ENCODE measurements at places on chromosomes 2 and 18.
A peak's percentile ranks its signal among the peaks of the same experiment; 100 is the strongest.

DNA sequence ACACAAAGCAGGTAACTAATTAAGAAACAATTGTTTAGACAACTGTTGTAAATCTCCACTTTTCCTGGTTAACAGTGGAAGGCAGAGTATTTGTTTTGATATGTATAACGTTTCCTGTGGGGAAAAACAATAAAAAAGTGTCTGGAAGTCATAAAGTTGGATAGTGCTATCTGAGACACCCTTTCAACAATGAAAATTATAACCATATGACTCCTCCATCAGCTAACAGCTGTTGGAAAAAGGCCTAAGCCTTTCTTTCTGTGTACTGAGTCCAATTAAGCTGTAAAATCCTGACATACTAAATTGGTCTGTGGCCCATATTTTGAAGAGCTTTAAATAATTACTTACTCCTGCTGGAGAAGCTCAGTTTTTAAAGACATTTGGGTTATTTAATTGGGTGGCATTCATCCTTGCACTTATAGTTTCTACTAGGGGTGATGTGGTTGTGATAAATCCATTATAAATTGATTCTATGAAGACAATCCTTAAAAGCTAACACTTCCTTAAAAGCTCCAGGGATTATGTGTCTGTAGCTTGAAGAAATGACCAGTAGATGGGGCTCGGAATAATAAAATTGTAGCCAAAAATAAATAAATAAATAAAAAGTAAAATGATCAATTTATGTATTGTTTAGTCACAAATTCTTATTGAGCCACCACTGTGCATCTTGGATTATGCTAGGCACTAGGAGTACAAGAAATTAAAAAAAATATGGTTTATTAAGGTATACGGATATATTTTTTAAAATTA lies 698.1 kb upstream of the NXPH2 start:
- peak; percentile 94 for DNase-seq

- no peak for DNase-seq
Measured at GRCh38 chr2:203341741-203342310, 13.6 kb downstream of the ABI2 start.

- no peak for DNase-seq
Measured at GRCh38 chr18:78796693-78797455, 182.7 kb upstream of the SALL3 start.

DNA sequence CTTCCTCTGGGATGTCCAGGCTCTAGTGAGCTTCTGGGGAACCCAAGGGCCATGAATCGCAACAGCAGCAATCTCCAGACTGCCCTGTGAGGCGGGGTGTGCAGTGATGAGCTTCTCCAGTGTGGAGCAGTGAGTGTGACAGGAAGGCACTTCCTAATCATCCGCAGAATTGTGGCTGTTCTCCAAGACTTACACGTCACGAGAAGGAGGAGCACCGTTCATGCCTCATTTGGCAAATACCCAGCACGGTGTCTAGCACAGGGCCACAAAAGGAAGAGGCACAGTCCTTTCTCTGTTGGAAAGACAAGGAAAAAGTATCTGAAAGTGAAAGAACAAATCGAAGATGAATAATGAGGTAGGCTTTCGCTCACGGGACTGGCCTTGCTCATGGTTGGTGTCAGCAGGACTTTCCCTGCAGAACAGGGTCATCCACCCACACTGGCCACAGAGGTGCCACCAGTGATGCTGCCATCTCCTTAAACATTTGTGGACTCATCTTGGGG lies 125.1 kb upstream of the HAAO start:
- DNase-seq = peak; percentile 76

GRCh38 chr18:68893354-68893753 lies 95.5 kb downstream of the CCDC102B start:
- no peak for DNase-seq

DNA sequence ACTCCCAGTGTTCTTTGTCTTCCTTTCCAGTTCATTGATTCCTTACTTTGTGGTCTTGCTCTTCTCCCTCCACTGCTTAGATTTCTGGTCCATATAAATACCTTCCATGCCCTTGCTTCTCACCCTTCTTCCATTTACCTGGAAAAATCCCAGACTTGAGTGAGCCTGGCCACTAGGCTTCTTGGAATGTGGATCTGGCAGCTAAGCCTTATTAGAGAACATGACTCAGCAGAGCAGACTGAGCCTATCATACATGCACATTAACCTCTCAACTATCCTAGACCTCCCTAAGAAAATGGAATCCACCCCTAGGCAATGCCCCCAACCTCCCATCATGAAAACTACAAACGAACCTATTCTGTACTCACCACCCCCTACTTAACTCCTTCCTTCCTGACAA lies 127.7 kb downstream of the RHBDD1 start:
- no peak for DNase-seq

DNA sequence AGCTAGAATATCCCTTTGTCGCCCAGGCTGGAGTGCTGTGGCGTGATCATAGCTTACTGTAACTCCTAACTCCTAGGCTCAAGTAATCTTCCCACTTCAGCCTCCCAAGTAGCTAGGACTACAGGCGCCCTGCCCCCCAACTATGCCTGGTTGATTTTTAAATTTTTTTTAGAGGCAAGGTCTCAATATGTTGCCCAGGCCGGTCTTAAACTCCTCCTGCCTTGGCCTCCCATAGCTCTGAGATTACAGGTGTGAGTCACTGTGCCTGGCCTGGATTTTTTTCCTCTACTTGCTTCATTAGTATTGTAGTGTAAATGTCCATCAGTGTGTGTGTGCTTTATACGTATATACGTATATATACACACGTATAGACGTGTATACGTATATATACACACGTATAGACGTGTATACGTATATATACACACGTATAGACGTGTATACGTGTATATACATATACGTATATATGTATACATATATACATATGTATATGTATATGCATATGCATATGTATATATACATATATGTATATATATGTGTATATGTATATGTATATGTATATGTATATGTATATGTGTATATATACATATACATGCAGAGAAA lies 124.4 kb downstream of the DIS3L2 start:
- DNase-seq = no peak

- DNase-seq = no peak
Measured at GRCh38 chr18:46832849-46833248, 76.0 kb upstream of the ST8SIA5 start.

GRCh38 chr2:196913691-196914090 lies 12.8 kb downstream of the PGAP1 start:
- DNase-seq = no peak

- DNase-seq = no peak
Measured at GRCh38 chr2:138032334-138032733, 68.1 kb downstream of the HNMT start.

DNA sequence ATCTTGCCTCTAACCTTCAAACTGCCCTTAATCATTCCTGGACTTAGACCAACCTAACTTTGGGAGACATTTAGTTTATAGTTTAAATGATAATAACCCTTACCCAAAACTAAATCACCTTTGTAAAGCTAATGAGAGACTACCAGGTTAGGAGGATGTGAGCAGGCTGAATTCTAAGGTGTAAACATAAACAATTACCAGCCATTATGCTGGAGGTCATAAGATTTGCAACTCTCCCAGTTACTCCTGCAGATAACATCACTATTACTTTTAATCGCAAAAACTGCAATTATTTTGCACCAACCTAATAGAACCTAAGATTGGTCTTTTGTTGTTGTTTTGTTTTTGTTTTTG lies 86.5 kb upstream of the MSH6 start:
- DNase-seq = no peak

GRCh38 chr2:165725421-165725820 lies 68.6 kb downstream of the GALNT3 start:
- DNase-seq = no peak

GRCh38 chr2:52269696-52270485 lies 1238.0 kb upstream of the NRXN1 start:
- DNase-seq = no peak

- peak; percentile 2 for DNase-seq
Measured at GRCh38 chr18:34623557-34623956, 86.5 kb upstream of the DTNA start.

GRCh38 chr2:107285621-107286299 lies 399.8 kb upstream of the ST6GAL2 start:
- DNase-seq = no peak

DNA sequence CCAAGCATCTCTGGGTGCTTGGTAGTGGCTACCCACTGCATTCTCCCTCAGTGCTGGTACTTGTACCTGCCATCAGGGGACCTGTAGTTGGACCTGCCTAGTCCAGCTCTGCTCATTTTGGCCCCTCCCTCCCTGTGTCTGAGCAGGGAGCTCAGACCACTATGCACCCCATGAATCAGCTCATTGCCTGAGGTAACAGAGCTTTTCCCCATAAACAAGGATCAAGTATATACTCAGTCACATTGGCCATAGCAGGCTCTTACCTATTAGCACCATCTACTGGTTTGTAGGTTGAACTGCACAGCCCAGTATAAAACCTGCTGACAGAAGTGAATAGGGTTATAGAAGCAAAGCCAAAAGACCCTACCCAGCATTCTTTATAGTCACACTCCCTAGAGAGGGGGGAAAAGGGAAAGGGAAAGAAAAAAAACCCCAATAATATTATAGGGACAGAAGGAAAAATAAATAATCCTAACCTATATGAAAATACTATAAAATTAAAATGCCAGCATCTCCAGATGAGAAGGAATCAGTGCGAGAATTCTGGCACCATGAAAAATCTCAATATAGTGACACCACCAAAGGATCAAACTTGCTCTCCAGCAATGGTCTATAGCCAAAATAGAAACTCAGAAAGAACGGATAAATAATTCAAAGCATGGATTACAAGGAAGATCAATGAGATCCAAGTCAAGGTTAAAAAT lies 6.9 kb upstream of the FLACC1 start:
- no peak for DNase-seq

DNA sequence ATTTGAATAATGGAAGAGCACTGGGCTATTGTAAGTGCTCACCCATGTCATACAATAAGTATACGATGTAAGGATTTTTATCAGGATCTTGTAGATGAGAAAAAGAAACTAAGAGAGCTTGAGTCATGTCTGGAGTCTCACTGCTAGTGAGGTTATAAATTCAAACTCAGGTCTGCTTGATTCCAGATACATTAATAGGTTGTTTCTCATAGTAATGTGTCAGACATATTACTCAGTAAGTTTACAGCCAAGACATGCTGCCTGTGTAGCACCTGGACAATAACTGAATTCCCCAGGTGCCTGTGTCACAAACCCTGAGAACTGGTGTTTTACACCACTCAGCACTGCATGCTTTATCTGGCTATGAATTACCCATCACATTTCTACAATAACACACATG lies 216.9 kb upstream of the LRP1B start:
- DNase-seq = no peak

DNA sequence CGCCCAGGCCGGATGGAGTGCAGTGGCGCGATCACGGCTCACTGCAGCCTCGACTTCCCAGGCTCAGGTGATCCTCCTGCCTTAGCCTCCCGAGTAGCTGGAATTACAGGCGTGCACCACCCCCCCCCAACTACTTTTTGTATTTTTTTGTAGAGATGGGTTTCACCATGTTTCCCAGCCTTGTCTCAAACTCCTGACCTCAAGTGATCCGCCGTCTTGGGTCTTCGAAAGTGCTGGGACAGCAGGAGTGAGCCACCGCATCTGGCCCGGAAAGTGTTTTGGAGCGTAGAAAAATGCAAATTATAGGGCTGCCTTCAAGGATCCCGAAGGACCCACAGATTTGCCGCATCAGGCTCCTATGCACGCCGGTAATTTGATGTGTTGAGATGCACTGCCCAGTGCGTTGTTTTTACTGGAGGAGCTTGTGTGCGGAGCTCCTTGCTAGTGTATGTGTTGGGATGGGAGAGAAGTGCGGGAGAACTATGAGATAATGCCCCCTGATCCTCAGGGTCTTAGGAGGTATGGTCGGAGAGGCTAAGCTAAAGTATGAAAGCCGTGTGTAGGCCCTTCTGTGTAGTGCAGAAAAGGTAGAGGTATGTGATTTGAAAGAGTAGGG lies 1.2 kb upstream of the CLASP1 start:
- DNase-seq = no peak

GRCh38 chr2:219126555-219126954 lies 34.1 kb downstream of the NHEJ1 start:
- DNase-seq = no peak

DNA sequence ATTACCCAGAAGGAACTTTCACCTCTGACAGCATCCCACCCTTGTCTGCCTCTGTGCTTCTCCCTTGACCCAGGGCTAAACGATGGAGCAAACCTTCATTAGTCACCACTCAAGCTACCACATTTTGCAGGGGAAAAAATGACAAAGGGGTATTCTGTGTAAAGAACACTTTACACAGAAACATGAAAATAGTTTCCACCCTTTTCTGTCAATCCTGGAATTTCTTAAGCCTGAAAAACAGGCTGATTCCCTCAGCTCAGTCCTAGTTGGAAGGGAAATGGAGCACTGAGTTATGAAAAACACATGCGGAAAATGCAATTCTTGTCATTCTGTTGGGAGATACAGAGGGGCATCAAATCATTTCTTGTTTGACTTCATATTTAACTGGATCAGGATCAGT lies 175.0 kb upstream of the HNRNPA3 start:
- peak; percentile 35 for DNase-seq

DNA sequence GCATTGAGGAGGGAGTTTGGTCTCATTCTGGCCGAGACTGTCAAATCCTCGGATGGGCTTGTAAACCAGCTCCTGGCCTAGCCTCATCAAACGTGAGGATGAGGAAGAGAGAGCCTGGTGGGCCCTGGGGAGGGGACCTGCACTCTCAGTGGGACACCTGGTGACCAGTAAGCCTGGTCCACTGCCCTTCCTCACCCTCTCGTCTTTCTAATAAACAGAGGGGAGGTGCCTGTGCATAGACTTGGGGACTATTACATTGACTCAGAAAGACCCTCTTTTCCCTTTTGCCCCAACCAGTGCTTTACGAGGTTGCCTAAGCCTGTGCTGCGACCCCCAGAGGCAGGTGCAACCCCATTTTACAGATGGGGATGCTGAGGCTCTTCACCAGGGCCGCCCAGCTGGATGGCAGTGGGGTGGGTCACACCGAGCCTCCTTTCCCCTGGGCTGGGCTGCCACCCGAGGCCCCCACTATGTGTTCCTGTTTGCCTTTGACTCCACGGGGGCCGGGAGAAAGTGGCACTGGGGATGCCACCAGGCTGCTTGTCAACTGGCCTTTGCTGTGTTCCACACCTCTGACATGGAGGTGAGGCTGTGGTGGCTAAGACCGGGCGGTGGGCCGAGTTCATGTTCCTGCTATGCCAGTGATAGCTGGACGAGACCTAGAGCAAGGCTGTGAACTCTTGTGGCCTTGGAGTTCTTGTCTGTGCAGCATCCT lies 85.9 kb downstream of the GLI2 start:
- DNase-seq = no peak

- no peak for DNase-seq
Measured at GRCh38 chr18:44450226-44450625, 230.5 kb upstream of the SETBP1 start.

Data from skin of body (tissue), 3 donors.